ENCODE measurements at places on chromosomes 2 and 18.
A peak's percentile ranks its signal among the peaks of the same experiment; 100 is the strongest.

- no peak for DNase-seq
These were observed 127.4 kb upstream of the CTDP1 start for GRCh38 chr18:79552140-79552631.

DNA sequence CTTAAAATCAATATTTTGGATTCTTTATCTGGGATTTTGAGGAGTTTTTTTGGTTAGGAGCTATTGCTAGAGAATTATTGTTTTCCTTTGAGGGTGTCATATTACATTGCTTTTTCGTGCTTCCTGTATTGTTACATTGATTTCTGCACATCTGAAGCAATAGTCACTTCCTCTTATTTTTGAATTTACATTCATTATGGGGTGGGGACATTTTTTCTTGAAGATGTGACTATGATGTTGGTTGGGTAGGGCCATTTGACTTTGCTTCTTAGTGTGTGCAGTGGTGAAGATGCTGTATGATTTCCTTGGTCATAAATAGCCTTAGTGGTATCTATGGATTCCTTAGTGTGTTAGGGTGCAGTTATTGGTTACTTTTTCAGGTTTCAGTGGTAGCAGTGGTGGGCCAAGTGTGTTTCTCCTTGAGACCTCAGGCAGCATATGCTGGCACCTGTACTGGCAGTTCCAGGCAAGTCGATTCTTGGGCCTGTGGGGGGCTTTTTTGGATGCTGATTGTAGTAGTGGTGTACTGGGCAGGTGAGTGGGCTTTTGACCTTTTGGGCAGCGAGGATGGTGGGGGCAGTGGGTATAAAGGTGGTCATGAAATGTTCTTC, 61.8 kb downstream of the ARHGAP25 start:
- DNase-seq, result peak; percentile 88

GRCh38 chr2:55245411-55245810, 12.9 kb downstream of the RPS27A start:
- no peak for DNase-seq

GRCh38 chr2:197327073-197327471, 16.5 kb upstream of the ANKRD44 start:
- DNase-seq, result no peak

- no peak for DNase-seq
These were observed 25.4 kb downstream of the TBC1D8 start for GRCh38 chr2:101125808-101126207.

DNA sequence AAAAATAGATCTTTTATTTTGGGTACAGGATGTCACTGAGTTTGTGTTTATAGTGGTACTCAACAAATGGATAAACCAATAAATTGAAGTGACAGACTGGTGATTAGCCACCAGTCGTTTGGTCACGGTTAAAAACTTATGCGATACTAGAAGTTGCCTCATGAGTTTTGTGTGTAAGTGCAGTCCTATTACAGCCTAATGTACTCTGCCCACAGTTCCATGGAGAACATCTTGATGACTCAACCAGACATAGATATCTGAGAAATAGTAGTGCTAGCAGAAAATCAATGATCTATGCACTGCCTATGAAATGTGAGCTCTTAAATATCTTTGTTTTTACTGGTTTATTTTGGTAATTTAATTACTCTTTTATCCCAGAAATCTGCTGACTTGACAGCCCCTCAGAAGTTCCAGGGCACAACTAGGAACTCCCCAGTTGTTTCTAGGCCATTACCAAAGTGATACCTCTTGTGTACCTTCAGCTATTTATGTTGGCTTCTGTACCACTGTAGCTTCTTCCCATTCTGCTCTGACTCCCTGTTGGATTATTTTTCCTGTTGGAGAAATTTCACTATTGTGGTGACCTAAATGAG, 209.1 kb upstream of the KCNJ3 start:
- no peak for DNase-seq

DNA sequence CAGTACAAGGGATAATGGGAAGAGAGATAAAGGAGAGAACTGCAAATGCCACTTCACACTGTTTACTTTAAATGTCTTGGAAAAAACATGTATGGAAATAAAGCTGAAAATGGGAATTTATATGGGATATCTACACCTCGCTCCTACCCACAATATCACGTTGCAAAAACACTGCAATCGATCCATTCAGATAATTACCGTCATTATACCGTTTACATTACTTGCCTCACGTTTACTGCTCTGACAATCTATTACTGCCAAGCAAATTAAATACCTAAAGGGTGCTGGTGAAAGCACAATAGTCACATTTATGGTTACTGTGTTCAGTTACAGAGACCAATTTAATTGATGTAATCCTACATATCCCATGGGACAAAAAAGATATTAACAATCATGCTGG, 214.7 kb upstream of the LYPD1 start:
- no peak for DNase-seq

GRCh38 chr2:149021761-149022160, 16.7 kb upstream of the LYPD6B start:
- DNase-seq, result no peak

DNA sequence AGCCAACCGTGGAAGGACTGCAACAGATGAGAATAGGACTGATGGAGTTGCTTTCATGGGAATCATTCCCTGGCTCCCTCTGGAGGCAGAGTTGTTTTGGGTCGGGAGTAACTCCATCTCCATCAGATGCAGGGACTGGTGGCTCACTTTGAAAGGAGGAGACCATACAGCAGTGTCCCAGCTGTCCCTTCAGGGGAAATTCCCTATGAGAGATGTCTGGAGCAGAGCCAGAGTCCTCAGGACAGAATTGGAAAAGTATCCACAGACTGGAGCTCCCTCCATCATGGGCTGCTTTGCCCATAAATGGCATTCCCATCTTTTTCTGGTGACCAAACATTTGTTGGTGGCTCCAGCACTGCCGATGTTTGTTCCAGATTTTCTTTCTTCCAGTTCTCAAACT, 144.3 kb downstream of the NCK2 start:
- DNase-seq, result no peak

GRCh38 chr18:80189531-80189865, 57.8 kb downstream of the PARD6G start:
- no peak for DNase-seq

DNA sequence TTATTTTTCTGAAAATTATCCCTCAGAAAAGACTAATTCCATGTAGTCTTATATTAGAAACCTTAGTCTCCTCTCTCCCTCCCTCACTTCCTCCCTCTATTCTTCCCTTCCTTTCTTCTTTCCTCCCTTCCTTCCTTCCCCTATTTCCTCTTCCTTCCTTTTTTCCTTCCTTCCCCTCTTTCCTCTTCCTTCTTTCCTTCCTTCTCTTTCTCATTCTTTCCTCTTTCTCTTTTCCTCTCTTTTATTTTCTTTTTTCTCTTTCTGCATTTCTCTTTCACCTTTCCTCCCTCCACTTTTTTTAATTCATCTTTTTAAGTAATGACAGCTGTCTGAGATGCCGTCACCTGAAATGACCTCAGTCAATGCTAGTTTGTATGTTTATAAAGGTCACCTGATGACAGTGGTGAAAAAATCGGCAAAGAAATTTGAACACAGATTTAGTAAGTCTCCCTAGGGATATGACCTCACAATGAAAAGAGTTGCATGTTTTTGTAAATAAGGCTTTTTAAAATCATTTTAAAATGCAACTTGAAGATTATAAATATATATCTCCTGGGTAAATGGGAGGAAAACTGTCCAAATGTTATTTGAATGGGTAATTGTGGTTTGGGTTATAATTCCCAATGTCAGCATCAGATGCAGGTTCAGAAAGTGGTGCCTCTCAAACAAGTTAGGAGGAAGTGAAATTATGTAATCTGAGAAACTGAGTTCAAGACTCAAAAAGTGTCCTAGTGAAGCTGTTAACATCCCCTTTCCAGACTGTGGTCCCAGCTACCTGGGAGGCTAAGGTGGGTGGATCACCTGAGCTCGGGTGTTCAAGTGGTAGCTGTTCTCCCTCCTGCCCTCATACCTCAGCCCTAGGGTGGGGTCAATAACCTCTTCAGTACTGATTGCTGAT, 90.3 kb upstream of the ST3GAL5 start:
- DNase-seq, result peak; percentile 23

DNA sequence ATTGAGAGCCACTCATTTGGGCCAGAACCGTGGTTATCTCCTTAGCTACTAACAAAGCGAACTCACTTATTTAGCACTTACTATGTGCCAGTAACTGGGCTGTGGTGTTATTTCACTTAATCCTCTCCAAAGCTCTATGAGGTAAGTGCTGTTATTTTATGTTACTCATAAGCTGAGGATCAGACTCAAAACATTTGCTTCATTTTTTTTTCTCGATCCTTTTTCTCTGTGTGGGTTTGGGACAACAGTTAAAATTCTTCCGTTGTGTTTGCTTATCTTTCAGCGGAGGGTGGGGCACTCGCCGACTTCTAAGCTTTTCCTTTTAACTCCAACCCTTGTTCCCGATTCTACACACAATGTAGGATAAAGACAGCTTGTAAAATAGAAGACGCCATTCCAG, 52.8 kb downstream of the TMEM178A start:
- DNase-seq, result no peak

- no peak for DNase-seq
These were observed 9.6 kb upstream of the ALS2 start for GRCh38 chr2:201790291-201790690.

GRCh38 chr2:11132036-11132671, 23.1 kb upstream of the SLC66A3 start:
- DNase-seq, result no peak

DNA sequence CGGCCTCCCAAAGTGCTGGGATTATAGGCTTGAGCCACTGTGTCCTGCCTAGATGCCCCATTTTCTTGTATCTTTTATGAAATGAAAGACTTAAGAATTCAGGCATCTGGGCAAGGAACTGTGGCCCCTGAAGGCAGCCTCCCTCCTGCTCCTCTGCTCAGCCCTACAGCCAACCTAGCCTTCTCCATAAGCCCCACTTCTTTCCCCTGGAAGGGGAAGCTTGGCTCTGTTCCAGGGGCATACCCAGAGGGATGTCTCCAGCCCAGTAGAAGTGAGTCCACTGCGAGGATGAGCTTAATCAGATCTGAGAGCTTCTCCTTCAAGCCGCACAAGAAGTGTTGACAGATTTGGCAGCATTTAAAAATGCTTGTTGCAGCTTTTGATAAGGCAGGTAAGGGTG, 39.7 kb downstream of the RHOB start:
- no peak for DNase-seq

DNA sequence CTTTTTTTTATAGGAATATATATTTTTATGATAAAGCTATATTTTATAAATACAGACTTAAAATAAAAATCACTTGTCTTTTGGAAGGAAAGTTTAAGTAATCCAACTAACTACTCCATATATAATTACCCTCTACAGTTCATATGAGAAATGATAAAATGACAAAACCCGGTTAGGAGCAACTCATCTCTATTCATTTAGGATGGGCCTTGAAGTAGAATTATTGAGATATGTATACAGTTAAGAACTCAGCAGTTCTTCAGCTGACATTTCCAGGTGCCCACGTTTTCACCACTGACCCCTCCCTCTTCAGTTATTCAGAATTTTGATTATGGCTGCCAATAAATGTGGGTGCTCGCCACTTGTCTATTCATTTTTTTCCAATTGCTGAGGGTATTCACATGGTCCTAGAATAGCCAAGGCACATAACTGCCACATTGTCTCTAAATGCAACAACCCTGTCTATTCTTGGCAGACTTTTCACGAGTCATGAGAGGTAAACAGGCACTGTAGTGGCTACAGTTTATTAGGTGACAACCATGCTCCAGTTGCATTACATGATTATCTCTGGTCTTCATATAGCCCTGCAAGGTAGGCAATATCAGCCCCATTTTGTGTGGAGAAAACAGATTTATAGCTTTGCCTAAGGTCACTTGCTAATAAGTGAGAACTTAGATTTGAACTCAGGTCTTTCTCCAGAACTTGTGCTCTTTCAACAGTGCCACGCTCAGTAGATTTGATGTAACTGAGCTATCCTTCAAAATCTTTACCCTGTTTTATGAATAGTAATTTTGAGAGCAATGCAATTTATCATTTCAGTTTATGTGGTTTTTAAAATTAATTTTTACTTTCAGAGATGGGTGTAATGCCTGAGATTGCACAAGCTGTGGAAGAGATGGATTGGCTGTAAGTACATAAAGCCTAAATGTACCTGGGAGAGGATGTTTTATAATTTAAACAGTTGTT, 2.9 kb downstream of the DDX1 start:
- no peak for DNase-seq

- DNase-seq, result no peak
These were observed 70.1 kb upstream of the ZNF385B start for GRCh38 chr2:179931502-179931901.

DNA sequence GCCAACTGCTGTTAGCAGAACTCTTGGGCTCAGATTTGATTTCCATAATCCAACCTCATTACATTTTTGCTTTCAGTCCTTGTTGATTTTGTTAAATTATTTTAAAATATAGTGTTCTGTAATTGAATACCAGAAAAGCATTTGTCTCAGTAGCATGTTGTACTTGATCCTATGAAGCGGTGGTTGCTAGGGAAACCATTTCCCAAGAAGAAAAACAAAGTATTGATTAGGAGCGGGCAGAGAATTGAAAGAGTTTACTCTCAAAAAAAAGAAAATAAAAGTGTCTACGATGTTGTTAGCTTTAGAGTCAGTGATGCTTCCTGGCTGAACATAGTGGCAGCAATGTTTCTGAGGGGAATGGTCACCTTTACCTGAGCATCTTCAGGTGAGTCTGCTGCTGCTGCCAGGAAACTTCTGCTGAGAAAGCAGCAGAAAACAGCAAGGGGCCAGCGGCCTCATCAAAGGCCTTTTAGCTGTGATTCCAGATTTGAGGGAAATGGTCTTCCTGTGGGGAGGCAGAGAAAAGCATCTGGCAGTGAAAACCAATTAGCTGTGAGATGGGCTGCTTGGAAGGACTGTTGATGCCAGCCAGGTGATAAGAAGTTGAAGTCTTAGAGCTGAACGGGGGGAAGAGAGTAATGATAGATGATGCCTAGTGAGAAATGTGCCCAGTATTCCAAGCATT, 37.1 kb downstream of the CRIM1 start:
- no peak for DNase-seq

DNA sequence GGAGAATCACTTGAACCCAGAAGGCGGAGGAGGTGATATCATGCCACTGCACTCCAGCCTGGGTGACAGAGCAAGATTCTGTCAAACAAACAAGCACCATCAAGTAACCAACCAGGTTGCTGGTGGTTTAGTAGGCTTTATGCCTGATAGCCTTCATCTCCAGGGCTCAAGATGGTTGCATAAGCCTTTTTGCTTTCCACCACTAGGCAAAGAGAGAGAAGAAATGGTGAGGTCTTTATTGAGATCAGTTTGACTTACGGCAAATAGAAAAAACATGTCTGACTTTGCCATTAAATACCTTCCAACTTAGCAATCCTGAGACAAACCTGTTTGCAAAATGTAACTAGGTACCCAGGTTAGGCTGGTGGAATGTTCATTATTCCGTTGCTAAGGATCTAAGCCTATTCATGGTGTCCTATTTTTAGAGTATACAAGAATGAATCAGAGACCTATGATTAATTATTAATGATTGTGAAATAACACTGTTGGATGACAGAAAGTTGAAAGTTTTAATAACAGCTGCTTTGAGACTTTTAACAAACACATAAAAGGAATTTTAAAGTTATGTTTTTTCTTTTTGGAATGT, 53.5 kb upstream of the SLC38A11 start:
- DNase-seq, result no peak
